ENCODE measurements at places on chromosomes 5 and 9.

GRCh38 chr9:116279230-116279629, 125.6 kb downstream of the PAPPA start:
- no peak for DNase-seq

DNA sequence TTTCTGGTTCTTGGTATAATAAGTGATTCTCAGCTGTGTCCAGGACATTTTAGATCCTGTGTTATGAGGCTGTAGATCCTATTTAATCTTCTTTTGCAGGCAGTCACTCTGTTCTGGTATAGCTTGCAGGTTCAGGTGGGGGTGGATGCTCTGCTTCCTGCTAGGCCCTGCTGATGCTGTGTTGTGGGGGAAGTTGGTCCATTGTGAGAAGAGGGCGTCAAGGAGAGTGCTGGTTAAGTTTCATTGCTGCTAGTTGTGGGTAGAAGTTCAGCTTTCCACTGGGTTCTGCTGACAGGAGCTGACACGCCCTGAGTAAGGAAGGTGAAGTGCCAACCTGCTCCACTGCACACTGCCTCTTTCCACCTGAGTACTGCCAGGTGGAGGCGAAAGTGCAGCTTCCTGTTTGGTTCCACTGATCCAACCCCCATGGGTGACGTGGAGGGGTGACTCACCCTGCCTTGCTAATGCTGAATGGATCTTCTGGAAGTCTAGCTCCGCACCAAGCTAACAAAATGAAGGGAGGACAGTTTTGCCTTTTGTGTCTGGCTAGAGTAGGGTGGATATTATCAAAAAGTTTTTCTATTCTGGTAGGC, 16.3 kb downstream of the NMRK1 start:
- peak; percentile 42 for DNase-seq

DNA sequence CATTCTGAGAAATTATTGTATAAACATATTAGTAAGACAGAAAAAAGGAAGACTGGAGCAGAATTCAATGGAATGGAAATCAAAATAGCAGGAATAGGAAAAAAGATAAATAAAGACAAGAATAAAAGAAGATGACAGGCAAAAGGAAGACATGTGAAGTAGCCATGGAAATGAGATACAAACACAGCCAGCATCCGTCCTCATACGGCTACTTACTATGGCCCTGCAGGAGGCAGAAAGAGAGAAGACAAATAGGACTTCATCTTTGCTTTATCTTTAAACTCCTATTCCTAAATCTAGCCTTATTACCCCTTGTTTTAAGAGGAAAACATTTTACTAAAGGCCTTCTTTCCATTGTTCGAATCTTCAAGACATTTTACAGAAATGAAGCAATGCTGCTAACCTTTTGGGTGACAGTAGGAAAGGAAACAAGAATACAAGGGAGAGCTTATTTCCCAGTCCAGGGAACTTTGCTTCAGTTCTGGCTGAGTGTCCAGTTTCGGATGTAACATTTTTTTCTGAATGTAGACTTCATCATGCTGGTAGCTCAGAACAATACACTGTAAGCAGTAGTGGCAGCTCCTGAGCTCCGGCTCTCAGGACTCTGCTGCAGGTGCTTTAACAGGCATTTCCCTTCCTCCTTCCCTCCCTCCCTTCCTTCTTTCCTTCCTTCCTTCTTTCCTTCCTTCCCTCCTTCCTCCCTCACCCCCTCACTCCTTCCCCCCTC, 106.4 kb upstream of the SLC12A2 start:
- DNase-seq: no peak

DNA sequence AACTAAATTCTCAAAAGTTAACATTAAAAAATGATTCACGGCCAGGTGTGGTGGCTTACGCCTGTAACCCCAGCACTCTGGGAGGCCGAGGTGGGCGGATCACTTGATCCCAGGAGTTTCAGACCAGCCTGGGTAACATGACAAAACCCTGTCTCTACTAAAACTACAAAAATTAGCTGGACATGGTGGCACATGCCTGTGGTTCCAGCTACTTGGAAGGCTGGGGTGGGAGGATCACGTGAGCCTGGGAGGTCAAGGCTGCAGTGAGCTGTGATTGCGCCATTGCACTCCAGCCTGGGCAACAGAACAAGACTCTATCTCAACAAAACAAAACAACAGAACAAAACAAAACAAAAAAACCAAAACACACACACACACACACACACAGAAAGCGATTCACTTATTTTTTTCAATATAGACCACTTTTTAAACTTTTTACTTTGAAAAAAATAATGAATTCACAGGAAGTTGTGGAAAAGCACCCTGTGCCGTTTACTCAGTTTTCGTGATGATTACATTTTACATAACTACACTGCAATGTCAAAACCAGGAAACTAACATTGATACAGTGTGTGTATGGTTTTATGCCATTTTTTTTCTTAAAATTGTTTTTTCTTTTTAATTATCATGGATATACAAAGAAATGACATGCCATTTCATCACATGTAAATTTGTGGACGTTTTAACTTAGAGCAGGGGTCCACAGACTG, 73.7 kb downstream of the TENT4A start:
- no peak for DNase-seq

DNA sequence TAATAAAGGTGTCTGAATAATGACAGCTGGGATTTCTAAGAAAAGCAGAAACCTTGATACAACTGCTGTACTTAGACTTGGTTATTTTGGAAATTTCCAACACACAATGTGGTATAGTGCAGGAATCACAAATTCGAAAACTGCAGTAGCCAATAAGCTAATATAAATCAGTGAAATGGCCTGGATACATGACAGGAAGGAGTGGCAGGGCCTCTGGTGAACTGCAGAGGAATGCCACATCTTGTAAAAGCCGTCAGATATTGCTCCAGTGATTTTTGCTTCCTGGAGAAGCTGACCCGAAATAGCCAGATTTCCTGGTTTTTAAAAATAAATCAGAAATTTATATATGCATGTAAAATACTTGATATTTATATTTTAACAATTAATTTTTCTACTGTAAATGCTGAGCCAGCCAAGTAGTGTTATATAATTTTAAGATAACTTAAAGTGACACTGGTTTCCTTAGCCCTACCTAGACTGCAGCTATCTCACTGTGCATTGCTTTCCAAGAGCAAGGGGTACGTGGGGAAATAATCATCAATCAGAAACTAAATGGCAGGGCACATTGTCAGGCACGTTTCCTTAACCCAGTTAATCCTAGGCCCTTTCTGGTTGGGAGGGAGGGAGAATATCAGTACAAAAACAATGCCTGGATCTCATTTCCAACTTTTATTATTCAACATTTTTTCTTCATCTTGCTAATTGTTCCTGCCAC, 182.4 kb downstream of the RASEF start:
- no peak for DNase-seq

- DNase-seq: peak; percentile 48
Observed at GRCh38 chr5:176609724-176610434, at the start of gene GPRIN1. GPRIN1 (minus strand) TSS chr5:176610156; CDS start chr5:176599834, 10,322 bp downstream.

DNA sequence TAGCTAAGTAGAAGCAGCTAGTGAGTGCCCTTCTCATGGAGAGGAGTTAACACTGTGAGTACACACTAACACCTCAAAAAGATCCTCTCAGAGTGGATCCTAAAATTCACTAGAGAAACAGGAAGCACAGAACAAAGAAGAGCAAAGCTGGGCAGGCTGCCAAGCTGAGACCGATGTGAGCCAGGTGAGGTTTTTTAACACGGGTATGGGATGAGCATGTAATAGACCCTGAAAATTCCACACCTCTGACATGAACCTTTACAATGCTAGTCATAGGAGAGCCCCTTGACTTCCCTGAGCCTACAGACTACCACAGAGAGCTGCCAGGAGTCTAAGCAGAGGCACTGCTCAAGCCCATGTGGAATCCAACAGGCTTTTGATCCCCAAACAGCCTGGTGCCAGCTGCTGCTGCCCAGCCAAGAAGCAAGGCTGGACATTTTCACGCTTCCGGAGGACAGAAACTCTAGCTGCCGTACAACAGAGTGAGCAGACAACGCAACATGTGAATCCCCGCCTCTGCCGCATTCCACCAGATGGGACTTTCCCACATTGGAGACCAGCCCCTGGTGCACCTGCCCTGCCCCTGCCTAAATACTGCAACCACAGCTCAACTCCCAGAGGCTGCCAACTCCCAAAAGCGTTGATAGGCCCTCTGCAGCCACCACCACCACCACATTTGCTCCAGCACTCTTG, 280.8 kb downstream of the CDH10 start:
- DNase-seq: no peak

DNA sequence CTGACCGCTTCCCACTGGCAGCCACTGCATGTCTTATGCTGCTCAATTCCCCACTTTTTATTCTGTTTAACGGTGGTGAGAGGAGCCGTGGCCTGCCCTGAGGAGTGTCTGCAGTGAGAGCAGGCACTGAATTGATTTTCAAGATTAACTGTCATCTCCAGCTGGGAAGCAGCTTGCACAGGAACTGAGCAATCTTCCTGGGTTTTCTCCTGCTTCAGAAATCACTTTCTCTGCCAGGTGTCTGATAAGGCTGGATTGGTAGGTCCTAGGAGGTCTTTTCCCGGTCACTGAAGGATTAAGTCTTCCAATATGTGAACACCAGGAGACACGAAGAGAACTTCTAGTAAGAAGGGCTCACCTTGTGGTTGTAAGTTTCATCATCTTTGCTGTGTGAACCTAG, 181.1 kb upstream of the RAD23B start:
- no peak for DNase-seq

- DNase-seq: no peak
Observed at GRCh38 chr9:36191686-36192085, 965 bp downstream of the CLTA start.

DNA sequence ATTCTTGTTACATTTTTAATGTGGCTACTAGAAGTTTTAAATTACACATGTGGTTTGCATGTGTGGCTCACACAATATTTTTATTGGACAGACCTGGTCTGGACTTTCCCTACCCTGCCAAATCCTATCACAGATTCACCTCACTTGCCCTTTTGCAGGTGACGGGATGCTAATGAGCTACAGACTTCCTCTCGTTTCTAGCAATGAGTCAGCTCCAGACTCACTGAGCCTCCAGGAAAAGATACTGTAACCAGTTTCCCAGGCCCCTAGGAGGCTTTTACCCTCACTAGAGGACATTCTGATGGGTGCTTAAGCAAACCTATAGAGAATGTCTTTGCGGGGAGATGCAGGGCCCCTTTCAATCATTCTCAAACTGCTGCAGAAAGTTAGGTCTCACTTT, 135.4 kb downstream of the WDR41 start:
- no peak for DNase-seq

GRCh38 chr5:144191998-144192397, 21.3 kb downstream of the KCTD16 start:
- DNase-seq: no peak

- no peak for DNase-seq
Observed at GRCh38 chr5:9498541-9499497, 47.1 kb downstream of the SEMA5A start.

DNA sequence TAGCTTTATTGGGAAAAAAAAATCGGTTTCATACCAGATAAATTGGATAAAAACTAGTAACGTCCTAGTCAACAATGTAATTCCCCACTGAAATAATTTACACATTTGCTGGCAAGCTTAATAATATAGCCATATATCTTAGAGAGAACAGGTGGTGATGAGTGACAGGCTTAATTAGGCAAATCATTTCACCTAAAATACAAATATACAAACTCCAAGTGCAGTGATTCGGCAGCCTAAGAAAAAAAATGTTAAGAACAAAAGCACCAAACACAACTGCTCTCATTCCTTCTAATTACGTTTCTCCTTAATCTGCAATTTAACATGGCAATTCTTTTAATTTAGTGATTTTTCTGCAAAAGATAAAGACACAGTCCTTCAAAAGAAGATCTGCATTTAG, 56.0 kb upstream of the SLC25A51 start:
- DNase-seq: no peak

GRCh38 chr5:77893225-77893860, 117.2 kb upstream of the TBCA start:
- no peak for DNase-seq

- DNase-seq: no peak
Observed at GRCh38 chr5:38362713-38363112, 104.4 kb downstream of the EGFLAM start.
